Activated CD4-positive, alpha-beta T cell treated with anti-CD3 and anti-CD28 coated beads, Interleukin-2, Interleukin-4, amounts not matched to agents 100 ng/mL and 50 ng/mL, durations not matched to agents 16 hours and 8 hours (primary cell): ENCODE measurements at places on chromosomes 13 and 19.

DNA sequence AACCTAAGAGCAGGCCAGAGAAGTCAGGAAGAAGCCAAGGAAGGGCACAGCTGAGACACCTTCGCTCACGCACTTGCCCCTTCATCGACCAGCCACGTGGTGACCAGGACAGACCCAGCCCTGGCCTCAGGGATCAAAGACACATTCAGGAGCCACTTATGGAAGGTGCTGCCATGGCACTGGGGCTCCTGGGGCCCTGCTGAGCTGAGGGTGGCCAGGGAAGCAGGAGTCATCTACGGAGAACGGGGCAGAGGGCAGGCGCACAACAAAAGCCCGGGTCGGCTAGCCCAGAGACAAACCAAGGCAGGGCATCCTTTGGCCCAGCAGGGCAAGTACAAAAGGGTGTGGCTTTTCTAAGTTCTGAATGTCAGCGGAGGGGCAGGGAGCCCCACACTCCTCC, 2.3 kb downstream of the PLPP2 start:
- no peak for DNase-seq

DNA sequence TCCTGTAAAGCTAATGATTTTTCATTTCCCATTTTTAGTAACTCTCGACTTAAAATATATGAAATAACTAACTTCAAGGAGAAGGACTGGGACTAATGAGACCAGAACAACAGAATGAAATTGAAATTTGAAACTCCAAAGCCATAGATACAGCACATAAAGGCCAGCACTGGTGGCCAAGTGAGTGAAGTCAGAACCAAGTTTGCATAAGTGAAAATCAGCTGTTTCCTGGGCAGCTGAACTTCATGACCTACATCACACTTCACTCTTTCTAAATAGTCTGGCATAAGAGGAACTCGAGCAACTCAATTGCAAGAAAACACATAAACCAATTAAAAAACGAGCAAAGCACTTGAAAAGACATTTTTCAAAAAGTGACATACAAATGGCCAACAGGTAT, 84.5 kb downstream of the DCLK1 start:
- DNase-seq: no peak

DNA sequence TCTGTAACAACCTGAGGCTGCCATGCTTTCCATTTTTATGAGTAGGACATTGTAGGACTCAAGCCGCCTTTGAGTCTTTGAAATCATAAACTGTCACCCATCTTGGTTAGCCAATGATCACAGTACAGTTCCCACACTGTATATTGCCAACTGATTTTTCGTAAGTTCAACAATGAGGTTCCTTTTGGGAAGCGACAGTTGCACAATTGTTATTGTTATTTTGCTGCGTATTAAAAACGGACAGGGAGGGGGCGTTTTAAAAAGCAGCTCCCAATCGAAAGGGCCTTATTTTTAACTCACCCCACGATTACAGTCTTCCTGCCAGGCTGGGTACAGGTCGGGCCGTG, 601 bp downstream of the SLC46A3 start:
- no peak for DNase-seq

GRCh38 chr19:36652958-36653357, 13.7 kb downstream of the ZNF461 start:
- DNase-seq: no peak

- DNase-seq: no peak
Observed at GRCh38 chr19:19552798-19553197, 14.7 kb downstream of the CILP2 start.

- no peak for DNase-seq
Observed at GRCh38 chr19:1002600-1002999, 2.4 kb downstream of the GRIN3B start.

- peak; percentile 83 for DNase-seq
Observed at GRCh38 chr13:45055198-45055901, 65.0 kb upstream of the GTF2F2 start.

- DNase-seq: no peak
Observed at GRCh38 chr13:91031508-91031907, 316.0 kb upstream of the MIR17HG start.

DNA sequence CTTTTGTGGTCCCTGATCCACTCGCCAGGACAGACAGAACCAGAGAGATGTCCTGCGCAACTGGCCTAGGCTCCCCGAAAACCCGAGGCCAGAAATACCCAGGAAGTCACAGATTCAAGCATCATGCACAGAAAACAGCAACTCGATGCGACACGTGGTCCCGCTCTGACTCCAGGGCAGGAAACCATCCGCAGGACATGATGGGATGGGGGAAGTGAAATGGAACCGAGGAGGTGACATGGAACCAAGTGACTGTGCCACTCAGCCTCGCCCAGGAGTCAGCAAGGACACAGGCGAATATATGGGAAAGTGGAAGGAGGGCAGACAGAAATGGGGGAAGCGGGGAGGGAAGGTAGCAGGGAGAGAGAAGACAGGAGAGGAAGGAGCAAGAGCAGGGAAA, 1.1 kb downstream of the ZSCAN18 start:
- no peak for DNase-seq

DNA sequence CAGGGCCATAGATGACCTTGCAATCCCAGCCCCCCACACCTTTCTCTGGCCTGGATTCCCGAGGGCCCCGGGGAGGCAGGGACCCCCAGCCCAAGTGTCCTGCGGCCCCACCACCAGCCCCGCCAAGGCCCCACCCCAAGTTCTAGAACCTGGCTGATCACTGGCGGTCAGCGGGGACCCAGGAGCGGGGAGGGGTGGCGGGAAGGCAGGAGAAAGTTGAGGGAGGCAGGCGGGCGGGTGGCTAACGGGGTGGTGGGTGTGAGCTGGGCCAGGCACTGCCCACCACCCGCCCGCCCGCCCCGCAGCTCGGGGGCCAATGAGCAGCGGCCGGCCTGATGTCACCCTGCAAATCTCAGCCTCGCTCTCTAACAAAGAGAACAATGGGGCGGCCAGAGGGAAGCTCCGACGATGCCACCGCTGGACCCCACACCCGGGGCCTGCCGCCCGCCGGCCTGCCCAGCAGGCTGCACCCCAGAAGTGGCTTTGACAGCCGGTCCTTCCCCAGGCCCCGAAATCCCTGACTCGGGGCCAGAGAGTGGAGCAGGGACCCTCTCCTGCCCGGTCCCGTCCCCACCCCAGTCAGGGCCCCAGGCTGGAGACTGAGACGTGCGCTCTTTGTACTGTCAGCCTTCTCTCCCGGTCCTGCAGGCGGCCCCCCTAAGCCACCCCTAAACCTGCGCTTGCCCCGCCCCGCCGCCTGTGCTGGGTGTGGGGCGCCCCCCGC, 1.6 kb downstream of the MEX3D start:
- no peak for DNase-seq

- peak; percentile 50 for DNase-seq
Observed at GRCh38 chr19:50341091-50341564, 12.0 kb upstream of the KCNC3 start.

- DNase-seq: no peak
Observed at GRCh38 chr13:28530729-28531076, 35.8 kb upstream of the FLT1 start.

- no peak for DNase-seq
Observed at GRCh38 chr13:108785844-108786243, 156.4 kb downstream of the MYO16 start.

GRCh38 chr13:26411206-26411605, 146.3 kb upstream of the WASF3 start:
- DNase-seq: no peak

- peak; percentile 44 for DNase-seq
Observed at GRCh38 chr19:10228920-10229319, 2.2 kb downstream of the S1PR2 start.

GRCh38 chr19:3008994-3009393, 20.1 kb downstream of the TLE2 start:
- no peak for DNase-seq

- peak; percentile 54 for DNase-seq
Observed at GRCh38 chr19:35935911-35936737, at the start of gene LRFN3. Gene LRFN3, plus strand, starts transcription at chr19:35936374. Its CDS starts 3,052 bp downstream, at chr19:35939426.

DNA sequence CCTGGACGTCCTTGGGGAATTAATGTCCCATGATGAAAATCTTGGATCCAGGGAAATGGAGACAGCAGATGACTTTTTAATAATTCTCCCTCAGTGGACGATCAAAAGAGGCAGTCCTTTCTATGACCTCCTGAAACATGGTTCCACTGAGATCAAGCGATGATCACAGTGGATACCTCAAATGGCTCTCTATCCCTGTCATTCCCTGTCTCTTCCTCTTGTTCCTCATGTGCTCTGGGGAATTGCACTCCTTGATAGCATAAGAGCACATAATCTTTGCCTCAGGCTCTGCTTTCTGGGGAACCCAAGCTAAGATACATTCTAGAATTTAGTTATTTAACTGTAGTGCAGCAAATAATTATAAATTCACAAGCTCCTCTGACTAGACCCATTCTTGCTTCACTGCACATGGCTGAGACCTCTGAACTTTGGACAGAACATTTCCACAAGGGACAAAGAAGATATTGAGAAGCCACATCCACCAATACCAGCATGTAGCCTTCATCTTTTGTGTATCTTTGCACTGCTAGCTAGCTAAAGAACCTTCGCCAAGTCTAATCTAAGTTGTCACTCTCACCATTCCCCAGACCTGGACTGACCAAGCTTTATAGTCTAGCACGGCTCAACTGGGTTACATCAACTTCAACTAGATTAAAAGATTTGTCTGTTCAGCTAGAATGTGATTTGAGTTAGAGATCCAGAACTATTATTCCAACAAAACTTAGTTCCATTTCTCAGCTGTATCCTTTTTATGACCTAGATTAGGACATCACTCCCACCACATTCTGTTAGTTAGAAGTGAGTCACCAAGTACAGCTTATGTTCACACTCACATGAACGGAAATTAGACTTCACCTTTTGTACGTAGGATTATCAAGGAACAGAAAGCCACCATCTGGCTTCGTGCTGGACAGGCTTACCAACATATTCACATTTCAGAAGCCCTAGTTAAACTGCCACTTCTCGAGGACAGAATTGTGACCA, 142.7 kb downstream of the SUCLA2 start:
- DNase-seq: no peak

DNA sequence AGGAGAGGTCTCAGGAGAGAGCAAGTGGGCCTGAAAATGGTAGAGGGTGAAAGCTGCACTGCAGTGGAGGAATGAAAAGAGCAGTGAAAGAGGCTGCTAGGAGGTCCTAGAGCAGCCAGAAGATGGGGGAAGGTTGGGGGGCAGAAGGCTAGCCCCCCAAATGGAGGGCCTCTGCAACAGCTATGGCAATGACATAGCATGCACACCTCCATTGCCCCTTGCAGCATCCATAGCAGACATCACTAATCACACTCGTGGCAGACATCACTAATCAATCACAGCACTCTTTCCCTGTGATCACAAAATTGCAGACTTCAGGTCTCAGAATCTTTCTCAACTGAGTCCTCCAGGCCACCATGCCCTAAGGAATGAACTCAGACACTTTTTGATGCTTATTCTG, 21.9 kb downstream of the CCL25 start:
- no peak for DNase-seq

GRCh38 chr13:55437162-55437561, 1703.6 kb upstream of the PRR20A start:
- DNase-seq: no peak

GRCh38 chr13:90883592-90883991, 463.9 kb upstream of the MIR17HG start:
- DNase-seq: no peak

- no peak for DNase-seq
Observed at GRCh38 chr13:57825066-57825465, 193.5 kb downstream of the PCDH17 start.

GRCh38 chr19:45976178-45976577, 2.5 kb upstream of the NOVA2 start:
- DNase-seq: no peak

- DNase-seq: no peak
Observed at GRCh38 chr13:50800091-50800739, 43.3 kb downstream of the DLEU7 start.

GRCh38 chr13:30093236-30093635, 214.1 kb downstream of the KATNAL1 start:
- no peak for DNase-seq

DNA sequence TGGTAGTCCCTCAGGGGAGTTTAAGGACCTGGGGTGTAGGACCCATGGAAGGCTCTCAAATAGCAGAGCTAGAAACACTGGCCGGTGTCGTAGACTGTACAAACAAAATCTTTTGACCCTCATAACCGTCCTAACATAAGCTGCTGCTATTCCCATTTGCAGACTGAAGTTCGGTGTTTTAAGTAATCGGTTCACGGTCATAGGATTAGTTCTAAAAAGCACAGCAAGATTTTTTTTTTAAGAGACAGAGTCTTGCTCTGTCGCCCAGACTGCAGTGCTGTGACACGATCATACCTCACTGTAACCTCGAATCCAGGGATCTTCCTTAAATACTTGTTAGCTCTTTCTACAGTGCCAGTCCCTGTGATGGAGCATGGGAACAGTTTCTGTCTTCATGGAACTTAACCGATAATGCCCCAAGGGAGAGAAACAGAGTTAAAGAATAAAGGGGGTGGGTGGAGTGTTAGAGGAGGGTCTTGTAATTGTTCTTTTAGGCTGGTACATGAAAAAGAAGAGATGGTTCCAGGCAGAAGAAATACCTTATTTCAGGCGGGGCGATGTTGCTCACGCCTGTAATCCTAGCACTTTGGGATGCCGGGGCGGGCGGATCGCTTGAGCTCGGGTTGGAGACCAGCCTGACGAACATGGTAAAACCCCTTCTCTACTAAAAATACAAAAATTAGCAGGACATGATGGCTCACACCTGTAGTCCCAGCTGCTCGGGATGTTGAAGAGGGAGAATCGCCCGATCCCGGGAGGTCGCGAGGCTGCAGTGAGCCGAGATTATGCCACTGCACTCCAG, 475 bp upstream of the ZC3H4 start:
- no peak for DNase-seq

DNA sequence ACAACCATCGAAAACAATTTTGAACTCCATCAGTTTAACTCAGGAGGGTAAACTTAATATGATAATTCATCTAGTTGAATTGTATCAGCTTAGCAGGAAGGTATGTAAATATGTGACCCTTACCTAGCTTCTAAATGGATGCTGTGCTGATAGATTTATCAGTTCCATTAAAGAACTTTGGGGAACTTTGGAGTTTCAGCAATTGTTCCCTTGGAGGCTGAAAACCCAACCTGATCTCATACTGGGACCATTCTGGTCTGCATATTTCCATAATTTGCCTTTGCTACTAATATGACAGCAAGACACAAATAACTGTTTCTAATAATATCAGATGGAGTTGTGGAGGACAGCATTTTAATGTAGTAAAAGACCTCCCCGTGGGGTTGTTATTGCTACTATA, 127.8 kb downstream of the GGACT start:
- no peak for DNase-seq

DNA sequence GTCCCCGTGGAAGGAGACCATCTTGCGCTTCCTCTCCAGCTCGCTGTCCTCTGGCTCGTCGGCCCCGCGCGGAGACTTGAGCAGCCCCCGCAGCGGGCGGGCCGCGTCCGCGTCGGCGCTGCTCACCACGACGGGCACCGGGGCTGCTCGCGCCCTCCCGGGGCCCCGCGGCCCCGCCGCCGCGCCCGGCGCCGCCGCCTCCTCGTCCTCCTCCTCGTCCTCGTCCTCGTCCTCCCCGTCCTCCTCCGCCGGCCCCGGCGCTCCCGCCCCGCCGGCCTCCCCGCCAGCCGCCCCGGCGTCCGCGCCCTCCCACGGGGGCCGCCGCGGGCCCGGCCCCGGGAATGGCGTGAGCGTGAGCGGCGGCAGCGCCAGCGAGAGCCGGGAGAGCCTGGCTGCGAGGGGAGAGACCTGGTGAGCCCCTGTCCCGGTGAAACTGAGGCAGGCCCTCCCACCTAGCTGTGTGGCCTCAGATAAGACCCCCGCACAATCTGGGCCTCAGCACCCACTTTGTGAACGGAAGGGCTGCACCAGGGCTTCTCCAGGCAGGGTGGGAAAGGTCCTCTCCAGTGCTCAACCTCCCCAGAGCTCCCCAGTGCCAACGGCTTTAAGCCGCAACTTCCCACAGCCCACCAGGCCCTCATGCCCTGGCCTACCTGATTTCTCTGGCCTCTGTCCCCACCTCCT, 17.8 kb downstream of the LMTK3 start:
- no peak for DNase-seq
